ENCODE measurements at places on chromosomes 1 and 21.

GRCh38 chr1:169184812-169185211 lies 78.3 kb downstream of the ATP1B1 start:
- DNase-seq: no peak
- H3K27me3 ChIP-seq: no peaks in the 10 kb centered on the region

DNA sequence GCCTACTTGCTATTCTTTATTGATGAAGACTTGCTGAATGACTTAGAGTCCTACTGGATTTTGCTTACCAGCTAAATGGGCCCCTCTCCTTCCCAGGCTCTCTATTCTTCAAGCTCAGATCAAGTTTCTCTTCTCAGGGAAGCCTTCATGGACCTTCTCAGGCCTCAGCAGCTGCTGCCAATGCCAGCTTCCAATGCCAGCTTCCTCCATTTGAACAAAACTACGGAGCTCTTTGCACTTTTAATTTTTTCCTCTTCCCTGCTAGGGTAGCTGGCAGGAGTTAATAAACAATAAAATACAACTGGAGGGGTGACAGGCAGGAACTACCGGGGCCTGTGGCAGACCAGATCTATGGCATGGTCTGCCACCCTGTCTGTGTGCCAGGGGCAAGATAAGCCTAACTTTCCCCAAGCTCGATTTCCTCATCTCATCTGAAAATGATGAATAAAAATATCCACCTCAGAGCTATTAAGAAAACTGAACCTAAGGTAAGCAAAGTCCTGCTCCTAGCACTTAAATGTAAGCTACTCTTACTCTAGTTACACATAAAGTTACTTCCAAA lies 995 bp upstream of the IPO13 start:
- peaks cover 4% of the 10 kb centered on the region for H3K36me3 ChIP-seq
- no peak for DNase-seq
- peaks cover 29% of the 10 kb centered on the region for H3K4me1 ChIP-seq
- no peak overlapping the region for H3K27ac ChIP-seq

DNA sequence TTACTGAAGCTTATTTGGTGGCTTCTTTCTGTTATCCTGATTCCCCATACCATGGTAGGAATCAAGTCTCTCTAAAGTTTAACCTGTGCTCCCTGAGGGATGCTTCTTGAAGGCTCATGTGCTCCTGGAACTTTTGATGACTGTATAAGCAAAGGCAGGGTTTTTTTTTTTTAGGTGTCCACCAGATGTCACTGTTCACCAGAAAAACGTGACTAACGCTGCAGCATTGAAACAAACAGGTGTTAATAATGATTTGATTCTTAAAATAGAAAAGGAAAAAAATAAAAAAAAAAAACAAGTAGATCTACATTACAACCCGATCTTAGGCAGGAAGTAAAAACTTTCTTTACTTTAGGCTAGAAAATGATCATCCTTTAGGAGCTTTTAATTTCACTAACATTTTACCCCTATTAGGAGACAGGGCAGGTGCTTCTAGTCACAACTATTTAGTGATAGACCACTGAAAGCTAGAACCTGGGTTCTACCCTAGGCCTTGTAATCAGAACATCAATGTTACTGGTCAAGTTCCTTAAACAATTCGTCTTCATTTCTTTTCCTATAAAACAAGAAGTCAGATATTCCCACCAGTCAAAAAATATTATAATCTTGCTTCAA lies 223.0 kb downstream of the PLA2G4A start:
- no peak overlapping the region for H3K27ac ChIP-seq
- DNase-seq: peak; percentile 15
- no peak overlapping the region for H3K4me3 ChIP-seq

DNA sequence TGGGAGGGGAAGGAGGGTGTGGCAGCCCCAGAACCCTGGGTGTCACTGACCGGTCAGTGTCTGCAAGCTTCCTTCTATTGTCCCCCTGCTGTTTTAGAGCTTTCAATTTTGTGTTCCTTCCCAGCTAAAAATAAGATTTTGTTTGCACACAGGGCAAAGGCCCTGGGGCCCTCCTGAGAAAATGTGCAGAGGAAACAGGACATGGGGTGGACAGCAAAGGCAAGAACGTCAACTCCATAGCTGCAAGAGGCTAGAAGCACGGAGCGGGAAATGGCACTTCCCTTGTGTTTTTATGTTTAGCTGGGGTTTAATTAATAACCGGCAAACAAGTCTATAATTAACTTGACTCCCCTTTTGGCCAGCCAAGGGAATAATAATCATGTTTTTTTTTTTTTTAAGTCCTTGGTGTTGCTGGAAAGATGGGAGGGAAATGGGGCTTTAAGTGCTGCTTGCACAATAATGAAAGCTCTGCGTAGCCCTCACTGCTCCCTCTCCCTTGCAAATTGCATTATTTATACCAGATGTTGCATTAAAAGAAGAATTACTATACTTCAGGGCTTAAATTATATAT lies 261.4 kb upstream of the USP24 start:
- peaks cover 19% of the 10 kb centered on the region for H3K4me1 ChIP-seq
- H3K4me3 ChIP-seq: no peak overlapping the region
- no peak for DNase-seq
- peaks cover 2% of the 10 kb centered on the region for H3K27me3 ChIP-seq
- no peak overlapping the region for H3K27ac ChIP-seq

DNA sequence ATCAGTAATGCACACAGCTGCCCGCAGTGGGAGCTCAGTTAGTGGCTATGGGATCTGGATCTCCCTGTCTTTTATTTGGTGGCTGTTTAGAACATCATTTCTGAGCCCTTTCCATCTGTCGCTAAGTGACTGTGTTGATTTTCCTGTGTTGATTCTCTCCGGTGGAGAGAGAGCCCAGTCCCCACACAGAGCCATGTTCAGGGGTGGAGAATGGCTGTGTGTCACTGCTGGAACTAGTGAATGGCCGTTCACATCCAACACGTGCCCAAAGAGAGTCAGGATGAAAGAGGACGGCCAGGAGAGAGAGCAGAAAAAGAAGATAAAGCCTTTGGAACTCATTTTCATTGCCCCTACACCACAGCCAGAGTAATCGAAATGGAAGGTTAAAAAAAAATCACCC lies 76.2 kb downstream of the FBXO2 start:
- H3K4me1 ChIP-seq: no peaks in the 10 kb centered on the region
- H3K27ac ChIP-seq: no peak overlapping the region
- no peaks in the 10 kb centered on the region for H3K36me3 ChIP-seq
- no peak overlapping the region for H3K4me3 ChIP-seq
- DNase-seq: no peak

DNA sequence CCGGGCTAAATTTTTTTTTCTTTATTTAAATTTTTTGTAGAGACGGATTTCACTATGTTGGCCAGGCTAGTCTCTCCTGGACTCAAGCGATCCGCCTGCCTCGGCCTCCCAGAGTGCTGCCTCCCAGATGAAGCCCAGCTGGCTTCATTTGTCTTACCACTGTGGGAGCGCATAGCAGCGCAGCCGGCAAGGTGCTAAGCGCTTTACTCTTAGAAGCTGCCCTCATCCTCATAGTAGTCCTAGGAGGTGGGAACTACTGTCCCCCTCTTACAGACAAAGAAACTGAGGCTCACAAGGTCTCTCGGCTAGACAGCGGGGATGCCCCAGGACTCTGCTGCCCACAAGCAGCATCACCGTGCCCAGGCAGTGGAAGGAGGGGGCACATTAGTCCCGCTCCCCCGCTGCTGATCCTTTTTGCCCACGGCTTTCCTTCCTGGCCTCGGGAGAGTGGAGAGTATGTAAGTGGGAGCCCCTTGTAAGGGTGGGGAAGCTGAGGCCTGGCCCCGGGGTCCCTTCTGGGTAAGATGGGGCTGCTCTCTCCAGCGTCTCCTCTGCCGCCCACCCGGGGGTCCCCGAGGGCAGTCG lies 726 bp downstream of the TMEM54 start:
- no peaks in the 10 kb centered on the region for H3K4me1 ChIP-seq
- no peaks in the 10 kb centered on the region for H3K36me3 ChIP-seq
- H3K27me3 ChIP-seq: peaks cover 83% of the 10 kb centered on the region

DNA sequence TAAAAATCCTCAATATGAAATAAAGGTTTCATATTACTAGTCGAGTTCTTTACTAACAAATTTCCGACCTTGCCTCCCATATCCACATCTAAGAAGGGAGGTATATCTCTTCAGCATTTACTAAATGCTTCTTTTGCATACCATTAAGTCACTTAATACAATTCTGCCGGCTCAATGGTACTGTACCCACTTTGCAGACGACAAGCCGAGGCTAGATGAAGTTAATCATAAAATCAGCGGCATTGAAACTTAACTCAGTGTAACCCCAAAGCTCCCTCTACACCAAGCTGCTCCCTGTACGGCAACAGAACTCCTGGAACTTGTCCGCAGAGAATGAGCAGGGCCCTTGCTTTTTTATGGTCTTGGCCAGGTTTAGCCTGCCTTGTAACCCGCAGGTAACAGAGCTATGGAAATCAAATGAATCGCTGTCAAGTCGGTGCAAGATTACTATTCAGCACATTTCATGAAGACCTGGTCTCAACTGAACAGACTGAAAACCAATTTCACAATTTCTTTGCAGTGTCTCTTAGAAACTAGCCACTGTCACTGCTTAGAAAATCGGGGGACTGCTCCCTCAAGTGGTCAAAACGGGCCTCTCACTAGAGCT lies 738 bp downstream of the INTS7 start:
- DNase-seq: no peak
- peak overlapping the region; percentile 100 for H3K4me3 ChIP-seq
- no peaks in the 10 kb centered on the region for H3K27me3 ChIP-seq
- peaks cover 60% of the 10 kb centered on the region for H3K4me1 ChIP-seq
- H3K27ac ChIP-seq: peak overlapping the region; percentile 99
- H3K36me3 ChIP-seq: peaks cover 5% of the 10 kb centered on the region

GRCh38 chr21:28016571-28016970 lies 976.1 kb downstream of the LTN1 start:
- no peak overlapping the region for H3K4me3 ChIP-seq
- no peak overlapping the region for H3K27ac ChIP-seq
- DNase-seq: no peak
- H3K27me3 ChIP-seq: no peaks in the 10 kb centered on the region
- H3K4me1 ChIP-seq: no peaks in the 10 kb centered on the region

DNA sequence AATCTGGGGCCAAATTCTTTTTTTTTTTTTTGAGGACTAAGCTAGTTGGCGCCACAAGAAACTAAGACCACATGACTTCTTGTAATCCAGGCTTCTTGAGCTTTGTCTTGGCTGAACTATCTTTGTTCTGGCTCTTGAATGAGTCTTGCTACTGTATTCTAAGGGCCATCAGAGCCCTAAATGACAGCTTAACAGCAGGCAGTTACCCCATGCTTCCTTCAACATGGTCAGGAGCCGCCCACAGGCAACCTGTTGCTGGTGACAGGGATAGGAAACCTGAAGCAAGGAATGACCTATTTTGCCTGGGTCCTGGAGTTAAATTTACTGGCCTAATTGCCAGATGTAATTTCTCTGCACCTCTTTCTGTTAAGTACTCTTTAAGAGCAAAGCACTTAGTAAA lies 188.2 kb upstream of the PLXNA2 start:
- H3K4me3 ChIP-seq: no peak overlapping the region
- no peak for DNase-seq
- no peak overlapping the region for H3K27ac ChIP-seq
- no peaks in the 10 kb centered on the region for H3K27me3 ChIP-seq
- no peaks in the 10 kb centered on the region for H3K4me1 ChIP-seq

- no peaks in the 10 kb centered on the region for H3K27me3 ChIP-seq
- H3K4me3 ChIP-seq: no peak overlapping the region
- DNase-seq: no peak
- H3K27ac ChIP-seq: no peak overlapping the region
Measured at GRCh38 chr1:22476566-22476965, 24.9 kb downstream of the ZBTB40 start.

GRCh38 chr21:27772816-27773215 lies 805.9 kb upstream of the ADAMTS5 start:
- H3K27ac ChIP-seq: no peak overlapping the region
- H3K36me3 ChIP-seq: no peaks in the 10 kb centered on the region
- no peak for DNase-seq
- no peak overlapping the region for H3K4me3 ChIP-seq

DNA sequence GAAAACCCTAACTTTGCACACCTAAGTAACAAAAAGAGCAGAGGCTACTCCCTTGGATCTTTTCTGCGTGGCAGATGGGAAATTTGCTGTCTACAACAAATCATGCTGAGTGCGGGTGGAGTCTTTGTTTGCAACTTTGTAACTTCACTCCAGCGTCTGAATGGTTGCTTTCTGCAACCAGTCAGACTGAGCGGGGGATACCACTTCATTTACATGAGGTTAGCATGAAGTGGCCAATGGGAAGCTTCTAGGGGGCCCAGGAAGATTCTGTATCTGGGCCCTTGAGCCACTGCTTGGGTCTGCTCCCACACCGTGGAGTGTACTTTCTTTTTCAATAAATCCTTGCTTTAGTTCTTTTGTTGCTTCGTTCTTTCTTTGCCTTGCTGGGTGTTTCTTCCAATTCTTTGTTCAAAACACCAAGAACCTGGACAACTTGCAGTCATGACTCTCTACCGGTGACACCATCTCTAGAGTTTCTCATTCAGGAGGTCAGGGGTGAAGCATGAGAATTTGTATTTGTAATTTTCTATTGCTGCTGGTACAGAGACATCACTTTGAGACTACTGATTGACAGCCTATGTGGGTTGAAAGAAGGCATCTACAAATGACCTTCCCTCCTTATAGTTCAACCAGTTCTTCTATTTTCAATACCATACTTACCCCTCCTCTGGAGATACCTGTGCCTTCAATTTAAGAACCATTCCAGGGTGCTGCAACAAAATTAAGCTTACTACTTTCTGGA lies 55.8 kb upstream of the RC3H1 start:
- no peak for DNase-seq
- no peaks in the 10 kb centered on the region for H3K36me3 ChIP-seq
- H3K27me3 ChIP-seq: peaks cover 2% of the 10 kb centered on the region
- peak overlapping the region; percentile 64 for H3K27ac ChIP-seq
- H3K4me1 ChIP-seq: peaks cover 18% of the 10 kb centered on the region

GRCh38 chr1:160460683-160461287 lies 60.4 kb downstream of the VANGL2 start:
- no peak for DNase-seq
- H3K4me1 ChIP-seq: peaks cover 12% of the 10 kb centered on the region
- peaks cover 7% of the 10 kb centered on the region for H3K27me3 ChIP-seq
- no peaks in the 10 kb centered on the region for H3K36me3 ChIP-seq

- no peaks in the 10 kb centered on the region for H3K36me3 ChIP-seq
- H3K27me3 ChIP-seq: peaks cover 3% of the 10 kb centered on the region
- no peak overlapping the region for H3K4me3 ChIP-seq
Measured at GRCh38 chr1:53377438-53377841, 49.6 kb upstream of the LRP8 start.

DNA sequence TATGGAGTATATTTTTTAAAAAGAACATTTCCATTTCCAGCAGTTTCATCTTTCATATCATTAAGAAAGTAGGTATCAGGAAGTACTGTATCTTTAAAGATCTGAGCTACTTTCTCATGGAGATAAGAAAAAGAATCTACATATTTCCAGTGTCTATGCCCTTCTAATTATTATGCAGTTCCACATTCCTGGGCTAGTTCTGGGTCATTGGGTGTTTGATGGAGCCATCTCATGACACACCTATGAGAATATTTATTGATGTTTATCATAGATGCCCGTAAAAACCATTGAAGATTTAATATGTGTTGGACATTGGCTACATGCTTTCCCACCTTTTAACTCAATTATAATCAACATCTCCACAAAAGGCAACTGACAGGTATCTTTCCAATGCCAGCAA lies 21.0 kb downstream of the LCE4A start:
- no peak for DNase-seq
- H3K4me1 ChIP-seq: no peaks in the 10 kb centered on the region
- no peak overlapping the region for H3K27ac ChIP-seq
- H3K36me3 ChIP-seq: no peaks in the 10 kb centered on the region

GRCh38 chr1:210262167-210262896 lies 29.7 kb downstream of the SERTAD4 start:
- no peaks in the 10 kb centered on the region for H3K36me3 ChIP-seq
- H3K4me3 ChIP-seq: no peak overlapping the region
- no peaks in the 10 kb centered on the region for H3K27me3 ChIP-seq

Measured in neural crest cell (in vitro differentiated cells).